ENCODE measurements at places on chromosomes 13 and 19.
A peak's percentile ranks its signal among the peaks of the same experiment; 100 is the strongest.

DNA sequence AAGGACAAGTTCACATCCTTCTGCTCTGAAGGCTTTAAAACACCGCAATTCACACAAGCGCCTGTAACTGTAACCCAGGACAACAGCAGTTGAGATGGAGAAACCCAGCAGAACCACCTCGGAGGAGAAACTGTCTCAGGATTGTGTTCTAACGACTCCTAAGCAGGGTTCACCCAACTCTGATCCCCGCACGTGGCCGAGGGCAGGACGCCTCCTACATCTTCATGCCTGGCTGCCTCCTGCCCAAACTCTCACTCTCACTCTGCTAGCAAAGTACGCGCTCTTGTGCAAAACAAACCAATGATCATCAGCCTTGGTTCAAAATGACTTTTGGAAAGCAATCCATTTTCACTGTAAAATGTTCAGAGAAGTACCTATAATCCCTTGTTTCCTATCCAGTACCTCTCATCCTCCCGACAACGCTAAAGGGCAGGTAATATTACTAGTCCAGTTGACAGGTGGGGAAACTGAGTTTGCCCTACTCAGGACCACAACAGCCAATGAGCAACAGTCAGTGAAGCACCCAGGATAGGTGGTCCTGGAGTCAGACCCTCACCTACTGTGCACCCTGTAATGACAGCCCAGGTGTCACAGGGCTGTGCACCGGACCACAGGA lies 25.6 kb downstream of the EPS15L1 start:
- DNase-seq = no peak

- DNase-seq = no peak
These were observed 698.2 kb upstream of the SGCG start for GRCh38 chr13:22482496-22483000.

- no peak for DNase-seq
These were observed 3.2 kb downstream of the CPB2 start for GRCh38 chr13:46101484-46102254.

GRCh38 chr19:2551864-2552185 lies 75.9 kb downstream of the GADD45B start:
- no peak for DNase-seq

DNA sequence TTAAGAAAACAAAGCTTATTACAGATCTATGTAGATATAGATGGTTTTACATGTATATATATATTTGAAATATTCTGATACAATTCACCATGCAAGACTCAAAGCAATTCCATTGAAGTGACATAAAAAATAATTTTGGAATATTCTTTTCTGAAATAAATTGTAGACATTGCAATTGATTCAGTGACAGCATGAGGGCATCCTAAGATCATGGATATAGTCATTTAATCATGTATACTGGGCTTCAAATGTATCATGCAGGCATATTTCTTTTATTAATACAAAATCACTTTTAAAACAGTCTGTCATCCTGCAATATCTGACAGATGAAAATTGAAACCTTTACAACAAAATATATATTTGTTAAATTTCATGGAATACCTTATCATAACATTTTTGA lies 286.7 kb upstream of the SLITRK6 start:
- DNase-seq = no peak

GRCh38 chr13:66994097-66994496 lies 236.0 kb downstream of the PCDH9 start:
- DNase-seq = peak; percentile 57

DNA sequence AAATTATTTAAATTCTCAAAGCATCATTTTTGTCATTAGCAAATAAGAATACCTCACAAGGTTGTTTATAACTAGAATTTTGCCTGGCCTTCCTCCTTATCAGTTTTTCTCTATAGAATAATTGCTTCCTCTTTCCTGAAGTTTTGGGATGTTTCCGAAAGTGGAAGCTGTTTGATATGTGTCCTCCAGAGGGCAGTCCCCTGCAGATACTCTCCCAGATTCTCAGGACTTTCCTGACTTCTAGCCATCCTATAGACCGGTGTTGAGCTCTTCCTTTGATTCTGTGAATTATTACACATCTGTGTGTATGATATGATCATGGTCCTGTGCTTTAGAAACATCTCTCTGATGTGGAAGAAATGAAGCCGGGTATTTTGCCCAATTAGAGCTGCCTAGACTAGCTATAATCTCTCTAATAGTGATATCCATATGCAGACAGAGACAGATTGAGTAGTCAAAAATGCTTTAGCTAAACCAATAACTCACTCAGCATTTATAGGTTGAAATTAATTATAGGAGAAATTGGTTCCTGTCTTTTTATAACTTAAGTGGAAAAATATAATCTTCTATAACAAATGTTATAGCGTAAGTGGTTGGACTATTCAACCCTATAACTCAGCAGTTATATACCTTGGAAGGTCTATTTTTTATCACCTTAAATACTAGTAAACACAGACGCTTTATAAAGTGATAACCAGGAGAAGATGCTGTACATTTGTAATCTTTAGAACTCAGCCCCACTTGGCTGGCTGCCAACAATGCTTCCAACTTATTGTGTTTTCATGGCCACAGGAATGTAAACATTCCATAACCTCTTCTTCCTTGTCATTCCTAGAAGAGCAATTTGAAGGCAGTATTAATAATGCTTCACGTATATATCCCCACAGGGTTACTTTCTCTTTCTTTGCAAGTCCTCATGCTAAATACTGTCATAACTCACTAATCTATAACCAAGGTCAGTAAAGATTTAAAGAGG lies 201.0 kb upstream of the RXFP2 start:
- DNase-seq = peak; percentile 78

- no peak for DNase-seq
These were observed 685 bp upstream of the SUPT5H start for GRCh38 chr19:39444598-39445195.
